GM23248 (cell line): ENCODE measurements at places on chromosomes 5 and 9. TPM values are rescaled to one million over a fixed set of nuclear protein-coding genes. Genes with fewer than 3 reads are reported as not detected.

DNA sequence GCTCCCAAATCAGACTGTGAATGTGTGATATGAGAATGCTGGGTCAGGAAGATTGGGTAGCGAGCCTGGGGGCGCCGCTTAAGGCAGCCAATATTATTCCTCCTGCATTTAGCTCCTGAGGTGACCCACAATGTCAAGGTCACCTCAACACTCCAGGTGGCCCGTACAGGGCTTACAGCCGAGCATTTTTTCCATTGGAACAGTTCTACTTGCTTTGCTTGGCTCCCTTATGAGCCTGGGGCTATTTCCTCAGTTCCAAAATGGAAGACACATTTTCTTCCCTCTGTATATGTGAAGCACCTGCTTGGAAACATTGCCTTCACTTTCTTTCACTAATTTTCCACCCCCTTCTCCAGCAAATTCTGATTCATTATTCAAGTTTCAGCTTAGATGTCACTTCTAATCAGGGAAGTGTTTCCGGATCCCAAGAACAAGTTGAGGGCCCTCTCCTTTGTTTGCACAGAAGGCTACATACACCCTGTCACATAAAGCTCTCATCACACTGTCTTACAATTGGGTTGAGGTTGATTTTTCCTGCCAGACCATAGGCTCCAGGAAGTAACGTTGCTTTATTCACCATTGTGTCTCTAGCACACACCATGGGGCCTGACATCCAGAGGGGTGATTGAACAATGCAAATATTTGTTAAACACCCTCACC, 330.2 kb downstream of the PIK3R1 start:
- DNase-seq, result no peak

GRCh38 chr9:116032683-116033440, 120.7 kb upstream of the PAPPA start:
- DNase-seq, result no peak

DNA sequence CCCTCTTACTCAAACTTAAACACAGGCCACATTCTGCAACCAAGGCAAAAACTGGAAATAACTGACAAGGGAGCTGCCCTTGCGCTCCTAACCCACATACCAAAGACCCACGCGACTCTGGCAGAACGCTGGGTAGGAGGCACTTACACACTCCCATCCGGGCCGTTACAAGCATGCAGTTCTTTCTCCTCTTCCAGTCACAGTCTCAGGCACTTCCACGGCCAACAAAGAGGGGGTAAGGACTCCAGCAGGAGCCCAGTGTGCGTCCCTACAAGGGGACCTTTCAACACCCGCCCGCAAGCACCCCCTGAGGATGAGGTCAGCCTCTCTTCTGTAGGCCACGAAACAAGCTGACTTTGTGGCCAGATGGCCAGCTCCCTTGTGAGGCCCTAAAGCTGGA, 57.4 kb downstream of the SERINC5 start:
- DNase-seq, result no peak

- no peak for DNase-seq
These were observed 149.6 kb downstream of the DROSHA start for GRCh38 chr5:31382051-31382878.

GRCh38 chr9:83281306-83282255, 218.6 kb upstream of the RASEF start:
- peak; percentile 73 for DNase-seq

DNA sequence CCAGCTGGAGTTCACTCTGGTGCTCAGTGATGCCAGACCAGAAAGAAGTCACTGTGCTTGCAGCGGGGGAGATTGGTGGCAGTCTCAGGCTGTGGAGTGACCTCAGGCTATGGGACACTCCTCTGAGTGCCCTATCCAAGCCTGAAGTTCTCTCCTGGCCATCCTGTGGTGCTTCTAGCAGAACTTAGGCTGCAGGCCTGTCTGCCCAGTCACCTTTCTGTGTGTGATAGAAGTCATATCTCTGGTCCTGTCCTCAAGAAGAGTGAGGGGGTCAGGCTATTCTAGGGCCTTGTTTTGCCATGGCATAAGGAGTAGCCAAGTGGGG, 9.3 kb downstream of the PDLIM4 start:
- DNase-seq, result no peak

GRCh38 chr5:141839015-141839513, 39.1 kb downstream of the PCDH1 start:
- peak; percentile 56 for DNase-seq

DNA sequence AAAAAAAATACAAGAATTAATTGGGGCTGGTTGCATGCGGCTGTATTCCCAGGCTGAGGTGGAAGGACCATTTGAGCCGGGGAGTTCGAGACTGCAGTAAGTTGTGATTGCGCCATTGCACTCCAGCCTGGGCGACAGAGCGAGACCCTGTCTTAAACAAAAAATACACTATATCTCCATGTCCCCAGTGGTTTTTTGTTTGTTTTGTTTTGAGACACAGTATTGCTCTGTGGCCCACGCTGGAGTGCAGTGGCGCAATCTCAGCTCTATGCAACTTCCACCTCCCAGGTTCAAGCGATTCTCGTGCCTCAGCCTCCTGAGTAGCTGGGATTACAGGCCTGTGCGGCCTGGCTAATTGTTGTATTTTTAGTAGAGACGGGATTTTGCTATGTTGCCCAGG, 1.2 kb downstream of the COQ4 start:
- no peak for DNase-seq

DNA sequence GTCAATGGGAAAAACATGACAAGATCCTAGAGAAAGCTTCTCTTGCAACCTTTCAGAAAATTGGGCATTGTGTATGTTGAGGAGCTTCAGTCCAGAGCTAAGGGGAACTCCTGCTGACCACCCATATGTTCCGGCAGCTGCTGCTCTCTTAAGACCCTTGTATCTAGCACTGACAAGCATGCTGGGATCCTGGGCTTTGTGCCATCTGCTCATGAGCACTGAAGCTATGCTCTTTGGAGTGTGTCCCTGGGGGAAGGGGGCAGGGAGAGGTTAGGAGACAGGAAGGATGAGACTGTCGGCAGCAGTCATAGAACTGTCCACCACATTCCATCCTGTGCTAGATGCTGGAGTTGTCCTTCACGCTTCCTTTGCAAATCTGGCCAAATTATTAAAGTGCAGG, 109.3 kb downstream of the JAKMIP2 start:
- no peak for DNase-seq

GRCh38 chr5:24497145-24497544, 147.6 kb downstream of the CDH10 start:
- DNase-seq, result no peak

DNA sequence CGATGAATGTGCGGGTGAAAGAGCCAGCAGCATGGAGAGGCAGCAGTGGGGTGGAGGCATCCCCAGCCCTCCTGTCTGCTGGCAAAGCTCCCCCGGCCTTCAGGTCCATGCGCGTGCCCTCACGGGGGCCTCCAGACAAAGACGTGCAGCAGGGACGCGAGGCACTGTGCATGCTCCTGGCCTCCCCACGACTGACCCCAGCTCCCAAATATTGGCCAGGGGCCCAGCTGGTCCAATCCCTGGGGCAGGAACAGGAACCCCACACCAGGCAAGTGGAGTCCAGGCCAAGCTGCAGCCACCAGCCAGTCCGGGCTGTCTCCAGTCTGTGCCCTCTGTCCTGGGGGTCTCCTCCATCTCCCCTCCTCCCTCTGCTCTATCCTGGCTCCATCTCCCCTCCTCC, 33.5 kb upstream of the LRRC14B start:
- DNase-seq, result no peak

GRCh38 chr9:114282507-114282906, 40.4 kb upstream of the ORM1 start:
- DNase-seq, result no peak

DNA sequence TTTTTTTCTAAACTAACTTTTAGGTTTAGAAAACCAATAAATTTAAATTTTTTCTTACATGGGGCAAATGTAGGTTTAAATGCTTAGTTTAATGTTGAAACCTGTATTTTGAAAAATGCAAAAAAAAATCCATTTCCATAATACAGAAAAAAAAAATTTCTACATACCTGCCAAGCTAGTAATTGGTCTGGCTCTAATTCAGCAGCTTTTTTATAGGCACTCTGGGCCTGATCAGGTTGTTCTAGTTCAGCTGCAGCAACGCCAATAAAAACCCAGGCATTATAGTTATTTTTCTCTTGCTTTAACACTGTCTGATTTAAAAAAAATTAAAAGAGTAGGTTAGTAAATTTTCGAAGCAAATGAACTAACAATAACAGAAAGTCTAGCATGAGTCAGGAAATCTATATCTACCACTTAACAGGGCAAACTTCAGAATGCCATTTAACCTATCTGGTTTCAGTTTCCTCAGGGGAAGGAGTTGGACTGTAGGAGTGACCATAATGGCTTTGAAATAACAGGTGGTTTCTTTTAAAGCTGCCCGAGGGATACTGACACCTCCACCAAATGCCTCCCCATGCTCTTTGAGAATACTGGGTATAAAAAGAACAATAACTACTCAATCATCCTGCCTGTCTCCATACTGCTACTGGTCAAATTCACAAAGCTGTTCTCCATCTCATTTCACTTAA, 11.6 kb downstream of the SKIC3 start:
- DNase-seq, result no peak

DNA sequence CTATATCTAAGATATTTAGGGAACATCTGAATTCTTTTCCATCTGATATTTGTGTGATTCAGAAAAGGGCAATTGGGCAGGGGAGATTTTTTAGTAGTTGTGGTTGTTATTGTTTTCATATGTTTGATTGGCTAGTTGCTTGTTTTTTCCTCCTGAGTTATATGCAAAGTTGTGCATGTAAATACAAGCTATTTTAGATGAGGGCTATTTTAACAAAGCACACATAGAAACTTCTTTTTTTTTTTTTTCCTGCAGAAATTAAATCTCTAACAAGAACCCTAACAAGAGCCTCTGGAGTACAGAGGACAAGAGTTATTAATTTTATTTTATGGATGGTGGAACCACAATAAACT, 559.1 kb downstream of the CETN3 start:
- no peak for DNase-seq

DNA sequence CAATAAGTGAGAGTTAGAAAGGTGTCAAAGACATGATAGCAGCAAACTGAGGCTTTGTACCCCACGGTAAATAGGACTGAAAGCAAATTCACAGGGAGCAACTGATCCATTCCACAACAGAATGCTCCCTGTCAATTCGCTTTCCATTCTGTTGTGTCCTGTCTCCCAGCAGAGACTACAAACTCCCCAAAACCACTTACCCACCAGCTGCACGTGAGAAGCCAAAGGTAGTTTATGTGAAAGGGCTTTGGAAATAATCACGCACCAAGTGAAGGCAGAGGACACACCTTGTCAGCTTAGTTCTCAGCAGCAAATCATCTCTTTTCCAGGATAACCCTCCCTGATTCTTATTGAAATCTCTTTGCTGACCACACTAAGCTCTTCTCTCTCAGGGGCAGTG, 46.6 kb upstream of the IL17B start:
- no peak for DNase-seq

DNA sequence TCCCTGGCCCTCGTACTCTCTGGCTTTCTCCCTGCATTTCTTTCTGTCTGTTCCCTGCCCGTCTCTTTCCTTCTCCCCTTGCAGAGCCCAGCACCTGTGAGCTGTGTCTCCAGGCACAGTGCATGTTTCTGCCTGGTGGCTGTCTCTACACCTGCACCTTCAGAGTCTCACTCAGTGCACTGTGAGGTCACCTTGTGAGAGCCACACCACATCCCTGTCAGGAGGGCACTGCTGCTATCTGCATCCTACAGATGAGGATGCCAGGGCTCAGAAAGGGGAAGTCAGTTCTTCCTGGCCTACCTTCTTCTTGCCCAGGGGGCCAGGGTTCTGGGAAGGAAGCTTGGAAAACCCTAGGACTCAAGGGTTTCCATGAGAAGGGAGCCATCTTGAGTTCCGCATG, 69.7 kb upstream of the NEURL1B start:
- DNase-seq, result no peak

GRCh38 chr5:57172466-57173318, 1.2 kb upstream of the GPBP1 start:
- DNase-seq, result peak; percentile 54

GRCh38 chr9:38134611-38135237, 65.7 kb upstream of the SHB start:
- no peak for DNase-seq

- DNase-seq, result no peak
These were observed 1.4 kb upstream of the NDFIP1 start for GRCh38 chr5:142107036-142107735.

DNA sequence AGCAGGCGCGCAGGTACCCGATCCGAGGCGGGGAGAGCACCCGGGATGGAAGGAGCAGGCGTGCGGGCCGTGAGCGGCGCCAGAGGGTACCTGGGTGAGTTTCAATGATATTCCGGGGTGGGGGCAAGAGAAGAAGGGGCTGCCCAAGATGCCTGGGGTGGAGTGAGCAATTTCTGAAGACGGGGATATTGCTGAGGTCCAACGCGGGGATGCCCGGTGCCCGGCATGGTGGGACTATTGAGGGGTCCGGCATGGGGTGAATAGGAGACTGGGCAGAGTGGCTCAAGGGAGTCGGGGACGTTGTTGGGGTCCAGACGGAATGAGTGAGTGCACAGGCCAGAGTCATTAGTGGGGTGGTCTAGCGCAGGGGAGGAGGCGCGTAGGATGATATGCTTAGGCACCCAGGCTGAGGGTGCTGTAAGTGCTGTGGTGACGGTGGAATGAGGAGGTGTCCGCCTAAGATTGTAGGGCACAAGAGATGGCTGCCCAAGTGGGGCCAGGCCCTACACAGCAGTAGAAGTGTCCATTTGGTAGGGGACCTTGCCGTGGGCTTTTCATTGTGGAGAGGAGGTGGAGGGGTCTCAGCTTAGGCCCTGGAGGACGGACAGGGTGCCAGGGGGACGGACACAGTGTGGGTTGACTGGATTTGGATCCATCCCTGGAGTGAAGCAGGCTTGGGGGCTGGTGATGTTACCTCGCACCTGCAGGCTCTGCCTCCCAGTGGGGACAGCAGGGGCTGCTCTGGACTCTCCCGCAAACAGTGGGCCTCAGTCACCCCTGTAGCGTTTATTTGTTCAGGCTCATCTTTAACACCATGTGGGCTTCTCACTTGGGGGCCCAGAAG, 719 bp downstream of the MIGA2 start:
- peak; percentile 56 for DNase-seq

GRCh38 chr9:126606483-126606870, 7.3 kb upstream of the LMX1B start:
- no peak for DNase-seq

GRCh38 chr9:97577051-97577450, 56.1 kb downstream of the TSTD2 start:
- DNase-seq, result no peak

- DNase-seq, result no peak
These were observed 373.3 kb upstream of the FAM174A start for GRCh38 chr5:100161868-100162267.

Gene EQTN
- total RNA-seq, result not detected in 2 replicates

Gene MSH3
- total RNA-seq, result 11.7 and 15.9 TPM in 2 replicates

Gene ITK
- total RNA-seq, result 0.11 TPM in 1 of 2 replicates, not detected in the other

Gene SPINK7
- not detected in 2 replicates for total RNA-seq

Gene IFNK
- not detected in 2 replicates for total RNA-seq

Gene DDX4
- total RNA-seq, result not detected in 2 replicates

Gene TMEM174
- not detected in 2 replicates for total RNA-seq

Gene PTGS1
- 39.6 and 51.5 TPM in 2 replicates for total RNA-seq

Gene OTP
- total RNA-seq, result not detected in 2 replicates

Gene PCDHB16
- total RNA-seq, result 4.2 and 5.1 TPM in 2 replicates

Gene MYORG
- 0.13 and 1.1 TPM in 2 replicates for total RNA-seq

Gene GALNT12
- total RNA-seq, result 7.8 and 10.1 TPM in 2 replicates

Gene RASGEF1C
- total RNA-seq, result not detected in 2 replicates

Gene PCDHB15
- 2.7 and 2.8 TPM in 2 replicates for total RNA-seq
